ENCODE measurements at places on chromosomes 16 and 17.

GRCh38 chr16:9438991-9439390 is 347.5 kb downstream of the HAPSTR1 start:
- no peak for DNase-seq

- peak; percentile 97 for DNase-seq
These were observed at the start of gene NUPR1 for GRCh38 chr16:28538733-28539596. Gene NUPR1, minus strand, starts transcription at chr16:28538974. Its CDS starts 67 bp downstream, at chr16:28538907.

GRCh38 chr16:12429756-12430155 is 373.9 kb downstream of the CPPED1 start:
- DNase-seq = no peak

DNA sequence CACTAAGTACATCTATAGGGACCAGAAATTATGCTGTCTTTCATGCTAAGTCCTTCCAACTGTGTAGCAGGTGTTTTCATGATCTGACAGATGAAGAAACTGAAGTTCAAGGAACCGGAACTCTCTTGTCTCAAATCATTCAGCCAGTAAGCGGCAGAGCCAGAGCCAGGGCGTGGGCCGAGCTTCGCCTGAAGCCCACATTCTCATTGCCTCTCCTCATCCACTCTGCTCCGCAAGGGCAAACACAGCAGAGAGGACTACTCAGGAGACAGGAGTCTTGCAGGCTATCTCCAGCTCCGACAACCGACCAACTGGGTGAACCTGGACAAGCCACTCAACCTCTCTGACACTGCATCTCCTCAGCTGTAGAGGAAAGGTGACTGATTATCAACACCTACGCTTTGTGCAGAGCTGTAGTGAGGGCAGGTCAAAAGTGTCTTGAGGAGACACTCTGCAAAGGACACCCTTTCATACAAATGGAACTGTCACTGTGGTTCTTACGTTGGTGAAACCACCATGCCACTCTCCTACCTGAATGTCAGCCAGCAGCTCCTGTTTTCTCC is 72.9 kb downstream of the CYTH1 start:
- no peak for DNase-seq

DNA sequence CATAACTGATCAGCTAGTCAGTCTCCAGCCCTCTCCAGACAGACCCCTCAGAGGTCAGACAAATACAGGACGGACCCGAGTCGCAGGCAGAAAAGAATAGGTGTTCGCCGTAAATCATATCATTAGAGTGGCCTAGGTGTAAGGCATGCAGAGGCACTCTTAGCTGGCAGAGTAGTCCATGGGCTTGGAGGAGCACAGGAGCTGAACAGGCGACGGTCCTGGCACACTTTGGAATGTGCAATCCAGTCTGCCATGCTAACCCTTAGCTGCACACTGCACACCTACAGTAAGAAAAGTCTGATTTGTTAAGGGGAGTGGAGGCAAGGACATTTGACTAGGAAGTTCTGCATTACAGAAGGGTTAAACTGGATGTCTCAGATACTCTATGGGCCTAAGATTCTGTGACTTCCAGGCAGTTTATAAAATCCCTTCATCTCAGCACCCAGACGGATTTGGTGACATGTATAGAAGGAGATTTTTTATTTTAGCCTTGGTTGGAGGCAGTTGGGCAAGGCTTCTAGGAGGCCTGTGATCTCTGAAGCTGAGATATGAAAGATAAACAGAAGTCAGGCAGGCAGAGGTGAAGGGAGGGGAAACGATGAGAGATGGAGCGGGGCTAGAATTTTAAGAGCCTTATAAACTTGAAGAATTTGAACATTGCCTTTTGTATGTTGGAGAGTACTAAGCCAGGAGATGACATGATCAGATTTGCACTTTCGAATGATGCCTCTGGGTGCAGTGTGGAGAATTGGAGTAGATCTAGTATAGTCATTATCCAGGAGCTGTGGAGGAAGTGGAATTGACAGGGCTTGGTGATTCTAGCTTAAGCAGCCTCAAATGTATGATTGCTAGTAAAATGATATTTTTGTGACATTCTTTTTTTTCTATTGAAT is 34.6 kb upstream of the SLC5A11 start:
- DNase-seq = no peak

All from HCEC 1CT (cell line).